ENCODE measurements at places on chromosomes 6 and 20.

GRCh38 chr6:101402622-101403031 is 9.1 kb downstream of the GRIK2 start:
- no peak for DNase-seq

GRCh38 chr20:7848351-7848750 is 91.9 kb downstream of the HAO1 start:
- no peak for DNase-seq

DNA sequence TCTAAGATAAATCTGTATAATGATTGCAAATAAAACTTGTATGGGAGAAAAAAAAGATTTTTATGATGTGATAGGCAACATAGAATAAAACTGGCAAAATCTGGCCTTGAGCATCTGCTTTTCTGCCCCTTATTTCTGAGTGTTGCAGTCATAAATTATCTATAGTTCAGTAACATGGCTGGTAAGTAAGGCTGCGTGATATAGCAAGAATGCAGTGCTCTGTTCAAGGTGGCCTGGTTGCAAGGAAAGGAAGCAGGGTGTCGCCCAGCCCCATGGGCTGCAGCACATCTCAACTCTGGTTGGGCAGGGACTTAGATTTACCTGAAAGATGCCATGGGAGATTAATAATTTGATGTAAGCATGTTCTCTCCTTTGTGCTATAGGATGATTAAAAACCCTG is 579.5 kb downstream of the LMBRD1 start:
- DNase-seq = no peak

- DNase-seq = no peak
Observed at GRCh38 chr20:24734139-24734538, 214.9 kb upstream of the CST7 start.

- DNase-seq = no peak
Observed at GRCh38 chr20:25553819-25554296, 31.5 kb downstream of the NINL start.

DNA sequence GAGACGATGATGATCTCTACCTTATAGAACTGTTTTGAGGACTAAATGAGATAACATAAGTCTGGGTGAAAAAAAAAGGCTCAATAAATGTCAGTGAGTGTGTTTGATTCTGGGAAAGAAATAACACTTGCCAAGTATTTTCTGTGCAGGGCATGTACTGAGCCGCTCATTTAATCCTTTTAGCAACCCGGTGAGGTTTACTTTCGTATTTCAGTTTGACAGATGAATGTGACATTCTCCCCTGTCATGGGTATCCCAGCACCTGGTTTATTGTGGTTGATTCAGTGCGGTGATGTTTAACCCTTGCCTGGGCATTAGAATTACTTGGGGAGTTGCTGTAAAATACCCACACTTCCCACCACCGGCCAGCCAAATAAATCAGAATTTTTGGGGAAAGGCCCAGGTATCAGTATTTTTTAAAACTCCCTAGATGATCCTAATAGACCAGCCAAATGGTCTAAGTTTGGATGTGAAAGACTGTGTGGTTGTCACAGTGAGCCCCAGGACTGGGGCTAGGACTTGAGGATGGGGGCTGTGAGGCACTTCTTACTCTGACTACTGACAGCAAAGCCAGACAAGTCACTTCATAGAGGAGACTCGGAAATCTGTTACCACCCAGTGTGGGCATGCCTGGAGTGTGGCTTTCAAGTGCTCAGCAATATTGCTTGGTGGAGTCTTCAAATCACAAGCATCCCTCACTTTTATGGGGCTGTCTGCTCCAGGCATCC is 100.2 kb upstream of the KCNG1 start:
- DNase-seq = no peak

GRCh38 chr6:34021554-34022190 is 124.2 kb downstream of the GRM4 start:
- no peak for DNase-seq

DNA sequence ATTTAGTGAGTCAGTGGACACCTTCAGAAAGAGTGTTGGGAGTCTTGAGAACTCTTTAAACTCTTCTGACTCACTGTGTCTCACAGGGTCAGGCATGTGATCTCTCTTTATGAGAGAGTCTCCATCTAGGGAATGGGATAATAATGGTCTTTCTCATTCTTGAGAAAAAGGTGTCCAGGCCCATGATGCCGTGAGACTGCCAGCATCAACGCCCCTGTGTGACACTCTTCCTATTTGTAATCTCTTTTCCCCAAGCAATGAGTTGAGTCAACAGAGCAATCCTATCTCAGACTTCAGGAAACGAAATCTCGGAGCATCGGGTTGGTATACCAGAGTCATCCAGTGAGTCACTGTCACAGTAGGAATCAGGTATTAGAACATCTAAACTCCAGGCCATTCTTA is 82.3 kb upstream of the BMP2 start:
- DNase-seq = no peak

GRCh38 chr6:54981647-54982046 is 135.1 kb downstream of the FAM83B start:
- DNase-seq = no peak

- no peak for DNase-seq
Observed at GRCh38 chr6:116847227-116847626, 18.3 kb upstream of the GPRC6A start.

DNA sequence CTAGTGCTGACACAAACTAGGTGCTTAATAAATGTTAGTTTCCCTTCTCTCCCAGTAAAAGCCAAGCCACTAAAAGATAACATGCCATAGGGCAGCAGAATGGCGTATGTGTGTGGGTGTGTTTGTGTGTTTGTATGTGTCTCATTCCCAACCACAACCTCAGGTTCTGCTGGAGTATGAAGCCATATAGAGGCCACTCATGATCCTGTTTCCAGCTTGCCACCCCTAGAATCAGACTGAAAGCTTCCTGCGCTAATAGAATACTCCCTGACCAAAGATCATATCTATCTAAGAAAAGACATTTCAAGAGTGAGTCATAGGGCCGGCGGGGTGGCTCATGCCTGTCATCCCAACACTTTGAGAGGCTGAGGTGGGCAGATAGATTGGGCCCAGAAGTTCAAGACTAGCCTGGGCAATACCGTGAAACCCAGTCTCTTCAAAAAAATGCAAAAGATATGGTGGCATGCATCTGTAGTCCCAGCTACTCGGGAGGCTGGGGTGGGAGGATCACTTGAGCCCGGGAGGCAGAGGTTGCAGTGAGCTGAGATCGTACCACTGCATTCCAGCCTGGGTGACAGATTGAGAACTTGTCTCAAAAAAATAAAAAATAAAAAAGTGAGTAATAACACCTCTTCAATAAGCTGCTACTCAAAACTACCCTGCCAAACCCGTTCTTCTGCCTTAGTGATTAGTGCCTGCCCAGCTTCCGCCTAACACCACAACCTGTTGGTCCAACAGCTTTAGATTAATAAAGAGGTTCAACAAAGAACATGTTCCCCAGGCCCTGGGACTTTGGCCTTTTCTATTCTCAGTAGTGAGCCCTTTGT is 11.8 kb upstream of the SNRPC start:
- DNase-seq = no peak

- no peak for DNase-seq
Observed at GRCh38 chr6:10219510-10219909, 195.4 kb downstream of the TFAP2A start.

DNA sequence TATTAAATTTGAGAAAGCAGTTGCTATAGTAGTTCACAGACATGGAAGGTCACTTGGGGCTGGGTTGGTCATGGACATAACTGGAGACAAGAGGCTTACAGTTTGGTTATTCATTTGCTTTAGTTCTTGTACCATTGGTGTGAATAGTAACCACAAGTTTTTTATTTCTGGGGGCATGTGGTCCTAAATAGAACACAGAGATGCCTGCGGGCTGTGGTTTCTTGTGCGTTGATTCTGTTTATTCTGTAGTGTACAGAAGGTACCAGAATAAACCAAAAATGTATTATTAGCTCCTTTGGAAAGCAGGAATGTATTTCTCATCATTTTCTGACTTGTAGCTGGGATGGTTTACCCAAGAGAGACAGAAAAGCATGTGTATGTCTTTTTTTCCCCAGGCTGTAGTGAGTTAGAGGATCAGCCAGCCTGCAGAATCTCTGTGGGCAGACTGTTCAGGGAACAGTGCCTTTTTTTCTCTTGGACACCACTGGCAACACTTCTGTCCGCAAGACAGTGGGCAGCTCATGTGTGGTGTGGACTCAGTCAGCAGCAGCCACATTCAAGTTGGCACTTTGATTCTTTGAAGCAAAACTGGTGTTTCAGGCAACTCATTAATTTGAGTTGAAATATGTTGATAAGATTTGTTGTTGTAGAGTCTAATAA is 122.1 kb downstream of the LRRC1 start:
- no peak for DNase-seq
